ENCODE measurements at places on chromosomes 16 and 17.
A peak's percentile ranks its signal among the peaks of the same experiment; 100 is the strongest.

- no peak for DNase-seq
Measured at GRCh38 chr17:41211845-41212466, 14.5 kb upstream of the KRTAP9-2 start.

GRCh38 chr17:81009136-81009535 is 17.5 kb downstream of the CHMP6 start:
- no peak for DNase-seq

DNA sequence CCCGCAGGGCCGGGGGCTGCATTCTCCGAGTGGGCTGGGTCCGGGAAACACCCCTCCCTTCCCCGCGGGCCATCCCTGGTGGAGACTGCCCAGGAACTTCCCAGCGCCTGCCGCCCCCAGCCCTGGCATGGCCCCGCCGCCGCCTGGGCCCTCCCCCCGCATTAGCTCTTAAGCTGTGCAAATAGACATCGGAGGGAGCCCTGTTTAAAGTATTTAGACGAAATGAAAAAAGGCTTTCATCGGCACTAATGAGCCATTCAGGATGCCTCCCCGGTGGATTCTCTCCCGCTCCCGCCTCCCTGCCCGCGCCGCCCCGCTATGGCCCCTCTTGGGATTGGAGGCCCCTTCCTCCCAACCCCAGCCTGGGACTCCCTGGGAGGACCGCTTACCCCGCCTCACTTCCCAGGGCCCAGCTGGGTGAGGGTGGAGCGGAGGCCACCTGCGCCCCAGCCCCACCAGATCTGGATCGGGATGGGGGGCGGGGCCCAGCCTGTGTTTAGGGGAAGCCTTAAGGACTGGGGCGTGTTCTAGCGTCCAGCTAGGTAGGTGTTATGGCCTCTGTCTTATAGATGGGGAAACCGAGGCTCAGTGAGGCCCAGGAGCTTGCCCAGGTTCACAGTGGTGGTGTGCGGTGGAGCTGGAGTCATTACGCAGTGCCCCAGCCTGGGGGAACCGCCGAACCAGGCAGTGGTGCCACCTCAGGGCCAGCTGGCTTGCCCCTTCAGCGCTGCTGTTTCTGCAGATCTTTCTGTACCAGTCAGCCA is 19.7 kb downstream of the SEZ6 start:
- DNase-seq = no peak

GRCh38 chr17:73444021-73444420 is 132.2 kb upstream of the CDC42EP4 start:
- DNase-seq = no peak

GRCh38 chr17:77496831-77497577 is 356.2 kb downstream of the SEC14L1 start:
- peak; percentile 2 for DNase-seq

GRCh38 chr17:31878703-31879073 is 19.6 kb upstream of the COPRS start:
- no peak for DNase-seq

Data from stimulated activated effector memory CD8-positive, alpha-beta T cell treated with anti-CD3 and anti-CD28 coated beads, Interleukin-12 subunit alpha, Interleukin-12 subunit beta, amount 100 ng/mL, for 72 hours (primary cell).